NCI-H460 (cell line): ENCODE measurements at places on chromosomes 13 and 19.

GRCh38 chr19:35879770-35880317 lies 11.5 kb downstream of the APLP1 start:
- DNase-seq, result peak; percentile 88

DNA sequence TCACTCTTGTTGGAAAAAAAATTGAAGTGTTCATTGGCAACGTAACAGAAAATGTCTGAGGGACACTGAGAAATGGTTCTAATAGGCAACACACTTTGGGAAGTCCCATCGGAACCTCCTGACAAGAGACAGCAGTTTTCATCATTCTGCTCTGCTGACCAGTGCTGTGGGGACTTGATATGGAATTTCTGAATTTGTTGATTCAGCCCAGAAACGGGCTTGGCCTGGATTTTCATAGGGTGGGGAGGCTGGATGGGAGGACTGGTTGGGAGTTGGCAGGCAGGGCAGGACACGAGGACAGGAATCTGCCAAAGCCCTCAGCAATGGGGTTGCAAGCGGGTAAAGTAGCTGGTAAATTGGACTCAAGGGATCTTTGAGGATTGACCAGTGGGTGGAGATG lies 96.5 kb downstream of the DCT start:
- no peak for DNase-seq

DNA sequence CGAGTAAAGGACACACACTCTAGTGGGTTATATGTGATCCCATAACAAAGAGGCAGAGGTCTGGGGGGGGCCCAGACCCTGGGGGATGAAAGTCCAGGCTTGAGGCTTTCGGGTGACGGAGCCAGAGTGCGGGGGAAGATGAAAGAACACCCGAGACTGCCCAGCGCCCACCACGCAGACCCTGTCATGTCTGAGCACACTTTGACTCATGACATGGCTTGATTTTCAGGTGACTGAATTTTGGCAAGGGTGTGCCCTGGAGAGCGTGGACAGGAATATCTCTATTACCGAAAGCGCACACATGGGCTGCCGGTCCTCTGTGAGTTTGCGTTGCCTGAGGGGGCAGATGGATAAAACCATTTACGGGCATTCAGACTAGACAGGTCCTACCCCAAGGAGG lies 192.0 kb upstream of the SOX1 start:
- no peak for DNase-seq

DNA sequence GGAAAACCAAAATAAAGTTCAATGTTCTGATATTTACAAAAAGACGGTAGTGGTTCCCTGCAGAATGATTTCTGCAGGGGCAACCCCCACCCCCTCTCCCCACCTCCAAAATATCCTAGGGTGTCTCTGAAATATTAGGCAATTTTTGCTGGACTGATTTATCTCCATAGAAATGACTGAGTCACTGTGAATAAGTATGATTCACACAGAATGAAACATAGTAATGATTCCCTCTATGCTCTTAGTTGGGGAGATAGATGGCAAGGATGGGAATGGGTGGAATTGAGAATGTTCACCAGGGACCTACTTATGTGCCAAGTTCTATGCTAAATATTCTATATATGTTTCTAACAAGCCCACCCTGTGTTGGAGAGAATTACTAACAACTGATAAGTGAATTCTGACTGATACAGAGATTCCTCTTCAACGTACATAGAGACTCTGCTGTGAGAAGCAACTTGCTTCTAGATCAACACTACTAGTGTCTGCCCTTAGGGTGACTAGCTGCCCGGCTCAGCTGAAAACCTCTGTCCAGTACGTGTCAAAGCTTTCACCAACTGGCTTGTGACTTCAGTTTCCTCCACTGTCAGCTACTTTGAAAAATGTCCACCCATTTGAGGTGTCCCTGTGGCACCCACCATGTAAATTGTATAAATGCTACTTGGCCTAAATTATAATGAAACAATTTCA lies 38.4 kb upstream of the RAP2A start:
- peak; percentile 26 for DNase-seq

DNA sequence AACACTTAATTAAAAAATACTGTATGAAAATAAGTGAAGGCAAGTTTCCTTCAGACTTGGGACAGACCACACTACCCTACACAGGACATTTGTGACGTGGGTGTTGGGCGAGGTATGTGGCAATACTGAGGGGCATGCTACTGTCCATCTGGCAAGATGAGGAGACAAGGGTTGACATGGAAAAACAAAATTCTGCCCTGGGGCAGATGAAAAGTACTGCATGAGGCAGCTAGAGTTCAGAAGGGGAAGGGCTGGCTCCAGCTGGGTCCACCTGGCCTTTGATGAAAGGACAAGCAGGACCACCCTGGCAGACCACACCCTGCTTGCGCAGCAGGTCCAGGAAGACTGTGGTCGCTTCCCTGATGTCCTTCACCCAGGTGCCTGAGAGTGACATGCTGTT lies 43.2 kb downstream of the LATS2 start:
- no peak for DNase-seq

GRCh38 chr19:739998-740715 lies 10.8 kb upstream of the MISP start:
- no peak for DNase-seq

- DNase-seq, result no peak
Observed at GRCh38 chr13:94181461-94182107, 297.9 kb downstream of the DCT start.

DNA sequence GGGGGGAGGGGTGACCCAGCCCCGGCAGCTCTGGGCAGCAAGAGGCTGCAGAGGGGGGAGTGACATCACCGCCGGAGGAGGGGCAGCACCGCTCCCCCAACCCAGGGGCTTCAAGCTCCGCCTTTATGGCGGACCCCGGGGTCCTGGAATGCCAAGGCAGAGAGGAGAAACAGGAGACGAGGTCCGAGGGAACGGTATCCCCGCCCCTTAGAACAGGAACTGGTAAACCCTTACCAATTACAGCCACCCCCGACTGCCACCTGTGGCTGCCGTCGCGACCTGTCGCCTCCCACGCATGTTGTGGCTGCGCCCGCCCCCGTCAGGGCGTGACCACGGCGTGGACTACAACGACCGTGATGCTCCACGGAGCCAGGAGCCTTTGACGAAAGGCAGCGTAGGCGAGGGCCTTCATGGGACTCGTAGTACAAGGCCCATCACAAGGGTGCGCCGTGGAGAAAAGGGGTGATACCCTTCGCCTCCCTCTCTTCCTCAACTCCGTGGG lies 4.1 kb upstream of the KCNC3 start:
- peak; percentile 81 for DNase-seq

DNA sequence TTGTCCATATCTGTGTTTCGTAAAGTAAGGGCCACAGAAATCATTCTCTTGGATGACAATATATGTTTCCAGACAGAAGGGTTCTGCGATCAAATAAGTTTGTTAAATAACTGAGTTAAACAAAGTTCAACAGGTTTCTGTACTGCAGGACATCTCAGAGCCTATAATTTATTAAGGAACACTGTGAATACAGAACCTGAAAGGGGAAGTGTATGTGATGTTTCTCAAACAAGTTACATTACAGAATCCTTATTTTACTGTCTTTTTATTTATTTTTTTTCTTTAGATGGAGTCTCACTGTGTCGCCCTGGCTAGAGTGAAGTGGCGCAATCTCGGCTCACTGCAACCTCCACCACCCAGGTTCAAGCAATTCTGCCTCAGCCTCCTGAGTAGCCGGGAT lies 55.4 kb upstream of the GTF2F2 start:
- DNase-seq, result no peak

DNA sequence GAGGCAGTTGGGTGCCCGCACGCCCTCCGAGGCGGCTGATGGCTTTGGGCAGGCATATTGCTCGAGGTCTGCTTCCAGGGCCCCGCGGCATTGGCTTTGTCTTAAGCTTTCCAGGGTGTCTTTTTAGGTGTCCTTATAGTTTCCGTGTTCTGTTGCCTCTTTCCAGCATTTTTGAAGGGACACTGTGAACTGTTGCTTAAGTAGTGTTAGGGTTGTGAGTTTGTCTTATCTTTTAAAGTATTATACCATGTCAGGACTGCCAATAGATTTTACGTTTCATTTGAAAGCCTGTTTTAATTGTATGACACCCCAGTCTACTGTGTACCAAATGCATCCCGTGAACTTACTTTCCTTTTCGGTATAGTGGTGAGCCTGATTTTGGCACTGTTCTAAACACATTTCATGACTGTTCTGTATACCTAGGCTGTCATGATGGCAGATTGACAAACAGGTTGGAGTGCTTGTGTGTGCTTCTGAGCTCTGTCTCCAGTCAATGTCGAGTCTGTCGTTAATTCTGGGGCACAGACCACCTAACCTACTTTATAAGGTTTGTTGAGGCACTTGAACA lies 656 bp downstream of the PCCA start:
- no peak for DNase-seq

DNA sequence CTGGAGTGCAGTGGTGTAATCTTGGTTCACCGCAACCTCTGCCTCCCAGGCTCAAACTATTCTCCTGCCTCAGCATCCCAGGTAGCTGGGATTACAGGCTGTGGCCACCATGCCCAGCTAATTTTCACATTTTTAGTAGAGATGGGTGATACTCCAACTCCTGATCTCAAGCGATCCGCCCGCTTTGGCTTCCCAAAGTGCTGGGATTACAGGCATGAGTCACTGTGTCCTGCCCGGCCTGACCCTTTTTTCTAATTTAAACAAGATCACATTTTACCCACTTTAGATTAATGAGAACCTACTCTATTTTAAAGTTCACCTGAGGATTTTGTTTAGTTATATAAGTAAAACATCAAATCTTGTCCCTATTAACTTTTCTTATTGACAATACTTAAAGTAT lies 91.8 kb upstream of the POSTN start:
- no peak for DNase-seq

DNA sequence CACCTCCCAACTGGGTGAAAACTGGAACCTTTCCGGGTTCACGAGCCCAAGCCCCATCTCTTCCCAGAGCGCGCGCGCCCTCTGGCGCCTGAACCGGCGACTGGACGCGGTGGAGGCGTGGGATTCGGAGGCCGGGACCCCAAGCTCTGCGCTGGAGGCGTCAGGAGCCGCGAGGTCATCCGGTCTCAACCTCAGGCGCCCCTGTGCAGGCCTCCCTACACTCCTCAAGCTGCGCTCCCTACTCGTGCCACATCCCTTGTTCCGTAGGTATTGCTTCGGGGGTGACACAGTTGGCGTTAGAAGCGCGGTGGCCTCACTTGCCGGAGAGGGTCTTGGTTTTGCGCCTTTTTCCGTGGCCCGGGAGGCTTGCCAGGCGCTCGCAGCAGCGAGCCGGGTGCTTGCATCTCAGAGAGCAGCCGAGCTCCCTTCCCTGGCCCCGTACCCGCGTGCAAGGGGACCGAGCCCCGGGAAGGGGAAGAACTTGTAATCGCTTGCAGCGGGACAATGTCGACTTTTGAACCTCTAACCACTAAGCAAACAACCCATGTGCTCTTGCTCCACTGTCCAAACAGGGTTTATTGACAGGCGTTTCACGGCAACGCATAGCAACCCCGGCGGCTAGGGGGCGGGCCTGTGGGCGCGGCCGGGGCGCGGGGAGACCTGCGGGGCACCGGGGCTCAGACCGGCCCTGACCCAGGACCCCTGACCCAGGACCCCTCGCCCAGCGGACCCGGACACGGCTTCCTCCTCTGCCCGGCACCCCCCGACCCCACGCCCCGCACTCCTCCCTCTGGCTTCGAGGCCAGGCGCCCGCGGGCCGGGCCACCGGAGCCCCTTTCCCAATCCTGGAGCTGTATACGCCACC lies 8.5 kb downstream of the CDX2 start:
- peak; percentile 53 for DNase-seq

DNA sequence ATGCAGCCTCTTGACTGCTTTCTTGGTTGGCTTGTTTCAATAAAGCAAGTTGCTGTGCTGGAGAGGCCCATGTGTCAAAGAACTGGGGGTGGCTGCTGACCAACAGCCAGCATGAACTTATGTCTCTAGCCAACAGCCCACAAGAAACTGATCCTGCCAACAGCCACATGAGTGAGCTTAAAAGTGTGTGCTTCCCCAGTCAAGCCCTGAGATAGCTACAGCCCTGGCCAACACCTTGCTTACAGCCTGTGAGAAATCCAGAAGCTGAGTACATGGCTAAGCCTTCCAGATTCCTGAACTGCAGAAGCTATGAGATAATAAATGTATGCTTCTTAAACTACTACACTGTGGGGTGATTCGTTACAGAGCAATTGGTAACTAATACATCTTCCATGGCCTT lies 38.9 kb upstream of the IPO5 start:
- DNase-seq, result no peak

DNA sequence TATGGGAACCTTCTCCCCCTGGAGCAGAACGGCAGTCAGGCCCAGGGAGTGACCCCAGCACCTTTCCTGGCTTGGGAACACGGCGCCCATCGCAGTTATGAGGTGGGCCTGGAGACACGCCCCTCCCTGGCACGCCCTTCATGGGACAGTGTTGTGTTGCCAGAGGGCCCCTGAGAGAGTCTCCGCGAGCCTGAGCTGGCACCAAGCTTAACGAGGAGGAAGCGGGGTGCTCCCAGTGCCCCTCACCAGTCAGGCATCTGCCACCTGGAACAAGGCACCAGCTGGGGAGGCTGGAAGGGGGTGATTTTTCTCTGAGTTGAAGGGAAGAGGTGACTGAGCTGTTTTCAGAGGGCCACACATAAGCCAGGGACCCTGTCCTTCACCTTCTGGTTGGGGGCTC lies 180.6 kb downstream of the KDM4B start:
- DNase-seq, result no peak
